ENCODE measurements at places on chromosomes 2 and 18. TPM values are rescaled to one million over a fixed set of nuclear protein-coding genes. Genes with fewer than 3 reads are reported as not detected.

The AGAP1 gene
- total RNA-seq: 23.5 TPM

- no peak for DNase-seq
Observed at GRCh38 chr18:63869374-63869773, 18.1 kb upstream of the SERPINB2 start.

GRCh38 chr2:229401171-229401865 lies 130.2 kb upstream of the PID1 start:
- DNase-seq: no peak

DNA sequence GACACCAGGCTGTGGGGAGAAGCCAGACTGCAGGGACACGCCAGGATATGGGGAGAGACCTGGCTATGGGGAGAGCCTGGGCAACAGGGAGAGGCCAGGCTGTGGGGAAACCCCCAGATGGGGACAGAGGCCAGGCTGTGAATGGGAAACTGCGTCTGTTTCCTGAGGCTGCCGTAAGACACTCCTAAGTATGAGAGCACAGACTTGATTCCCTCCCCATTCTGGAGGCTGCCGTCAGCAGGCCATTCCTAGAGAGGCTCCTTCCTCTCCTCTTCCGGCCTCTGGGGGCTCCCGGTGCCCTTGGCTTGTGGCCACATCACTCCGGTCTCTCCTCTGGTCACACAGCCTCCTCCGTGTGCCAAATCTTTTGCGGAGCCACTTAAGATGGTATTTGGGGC lies 32.3 kb downstream of the ADI1 start:
- DNase-seq: no peak

DNA sequence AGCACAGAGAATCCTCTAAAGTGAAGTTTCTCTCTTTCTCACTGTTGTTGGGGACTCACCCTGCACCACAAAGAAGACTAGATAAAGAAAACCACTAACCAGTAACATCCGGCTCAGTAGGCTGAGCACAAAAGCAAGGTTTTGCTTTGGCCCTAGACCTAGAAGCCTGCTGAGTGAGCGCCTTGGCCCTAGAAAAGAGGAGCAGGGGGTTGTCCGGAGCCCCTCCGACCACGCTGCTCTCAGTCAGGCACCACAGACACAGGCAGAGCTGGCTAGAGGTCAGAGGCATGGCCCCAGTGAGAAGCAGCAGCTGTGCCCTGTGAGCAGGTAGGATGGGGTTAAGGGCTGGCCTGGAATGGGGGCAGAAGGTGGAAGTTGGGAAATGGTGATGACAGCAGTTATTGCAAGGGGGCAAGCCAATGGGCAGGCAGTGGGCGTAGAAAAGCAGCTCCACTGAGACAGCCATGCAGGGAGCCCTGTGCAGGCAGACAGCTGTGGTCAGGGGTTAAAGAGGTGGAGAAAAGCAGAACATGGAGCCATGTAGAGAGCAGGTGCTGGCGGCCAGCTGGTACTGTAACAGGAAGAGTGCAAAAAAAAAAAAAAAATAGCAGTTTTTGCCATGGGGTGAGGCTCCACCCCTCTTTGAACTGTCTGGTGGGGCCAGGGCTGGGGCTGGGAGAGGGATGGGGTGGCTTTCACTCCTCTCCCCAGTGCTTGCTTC lies 36.9 kb upstream of the SLC14A1 start:
- peak; percentile 72 for DNase-seq

All from Right ventricle myocardium inferior (tissue), 1 donor.